ENCODE measurements at places on chromosomes 11 and 22.

GRCh38 chr22:37193629-37194191 lies 5.7 kb upstream of the C1QTNF6 start:
- DNase-seq = no peak

DNA sequence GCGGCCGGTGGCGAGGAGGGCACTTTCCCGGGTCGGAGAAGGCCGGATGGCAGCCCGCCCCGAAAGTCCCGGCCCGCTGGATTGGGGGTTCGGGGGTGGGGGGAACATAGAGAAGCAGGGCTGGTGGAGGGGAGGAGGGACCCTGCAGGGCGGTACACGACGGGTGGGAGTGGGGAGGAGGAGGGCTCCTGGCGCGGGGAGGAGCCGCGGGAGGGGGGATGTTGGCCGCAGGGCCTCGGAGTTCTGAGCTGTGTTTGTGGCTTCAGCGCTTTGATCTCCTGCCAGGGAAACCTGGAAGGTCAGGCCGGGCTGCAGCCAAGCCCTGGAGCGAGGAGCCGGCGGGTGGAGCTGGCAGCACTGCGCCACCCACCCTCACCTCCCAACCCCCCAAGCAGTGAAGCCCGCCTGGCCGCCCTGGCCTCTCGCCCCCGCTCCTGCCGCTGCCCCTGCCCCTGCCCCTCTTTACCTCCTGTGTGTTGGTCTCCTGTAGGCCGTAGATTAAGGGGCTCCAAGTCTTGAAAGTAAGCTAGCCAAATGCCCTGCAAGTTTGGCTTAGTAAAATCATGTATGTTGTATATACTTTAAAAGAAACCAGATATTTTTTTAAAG lies 30.9 kb downstream of the C22orf31 start:
- DNase-seq = no peak

- DNase-seq = no peak
Measured at GRCh38 chr11:8631395-8632118, 37.5 kb upstream of the STK33 start.

DNA sequence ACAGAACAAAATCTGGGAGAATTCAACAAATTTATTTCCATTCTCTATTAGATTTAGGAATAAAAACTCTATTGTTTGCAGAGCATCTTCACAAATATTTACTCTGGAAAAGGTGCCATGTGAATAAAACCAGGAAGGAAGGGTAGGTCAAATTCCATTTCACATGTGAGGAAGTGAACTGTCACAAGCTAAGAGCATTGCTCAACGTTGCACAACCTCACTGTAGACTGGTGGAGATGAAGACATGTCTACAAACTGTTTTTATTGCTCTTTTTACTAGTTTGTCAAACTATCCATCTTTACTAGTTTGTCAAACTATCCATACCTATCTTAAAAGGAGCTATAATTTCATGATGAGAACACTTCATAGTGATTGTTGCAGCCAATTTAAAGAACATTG lies 236.4 kb downstream of the CNTN5 start:
- no peak for DNase-seq

- DNase-seq = no peak
Measured at GRCh38 chr22:27318516-27318915, 483.0 kb downstream of the MN1 start.

- no peak for DNase-seq
Measured at GRCh38 chr11:31243706-31244105, 125.8 kb downstream of the DCDC1 start.

GRCh38 chr11:115874843-115875242 lies 370.6 kb upstream of the CADM1 start:
- DNase-seq = no peak

GRCh38 chr11:43736502-43737200 lies 56.1 kb downstream of the HSD17B12 start:
- DNase-seq = peak; percentile 11

GRCh38 chr11:77418155-77418970 lies 55.5 kb downstream of the PAK1 start:
- no peak for DNase-seq

- DNase-seq = no peak
Measured at GRCh38 chr11:60887556-60887955, 18.8 kb downstream of the PRPF19 start.

DNA sequence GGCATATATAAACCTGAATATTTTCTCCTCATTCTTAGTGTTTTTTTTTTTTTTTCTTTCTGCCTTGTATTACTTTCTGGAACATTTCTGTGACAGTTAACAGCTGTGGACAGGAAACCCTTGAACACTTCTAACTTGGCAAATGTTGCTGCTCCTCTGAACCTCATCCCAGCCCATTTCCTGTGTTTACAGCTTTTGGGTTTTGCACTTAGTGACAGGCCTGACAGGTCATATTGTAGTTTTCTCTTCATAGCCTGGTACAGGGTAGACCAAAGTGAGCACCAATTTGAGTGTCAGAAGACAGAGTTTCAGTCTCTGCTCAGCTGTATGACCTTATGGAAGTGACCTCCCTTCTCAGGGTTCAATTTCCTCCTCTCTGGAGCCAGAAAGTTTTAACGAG lies 91.6 kb downstream of the STIM1 start:
- peak; percentile 28 for DNase-seq

- no peak for DNase-seq
Measured at GRCh38 chr11:38300570-38300969, 1702.5 kb upstream of the RAG2 start.

GRCh38 chr11:64238999-64239398 lies 1.9 kb upstream of the FKBP2 start:
- no peak for DNase-seq

- no peak for DNase-seq
Measured at GRCh38 chr22:35894937-35895708, 133.5 kb downstream of the RBFOX2 start.

DNA sequence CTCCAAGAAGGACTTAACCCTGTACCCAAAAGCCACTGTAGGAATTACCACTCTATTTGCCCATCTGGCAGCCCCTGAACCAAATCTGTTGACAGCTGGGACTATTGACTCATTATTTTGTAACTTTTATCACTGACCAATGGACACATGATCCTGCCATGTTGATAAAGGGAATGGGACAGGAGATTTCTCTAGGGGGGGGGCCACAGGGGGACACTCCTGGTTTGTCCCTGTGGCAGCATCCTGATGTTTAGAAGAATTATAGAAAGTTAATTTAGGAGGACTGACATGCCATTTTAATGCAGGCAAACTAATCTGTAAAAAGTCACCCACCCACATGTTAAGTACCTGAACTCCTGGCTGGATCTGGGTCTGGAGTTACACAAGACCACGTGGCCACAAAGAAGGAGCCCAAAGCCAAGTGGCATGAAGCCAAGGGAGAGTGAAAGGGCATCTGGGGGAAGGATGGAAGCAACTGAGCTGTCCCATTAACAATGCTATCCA lies 558.1 kb downstream of the ETS1 start:
- DNase-seq = no peak

DNA sequence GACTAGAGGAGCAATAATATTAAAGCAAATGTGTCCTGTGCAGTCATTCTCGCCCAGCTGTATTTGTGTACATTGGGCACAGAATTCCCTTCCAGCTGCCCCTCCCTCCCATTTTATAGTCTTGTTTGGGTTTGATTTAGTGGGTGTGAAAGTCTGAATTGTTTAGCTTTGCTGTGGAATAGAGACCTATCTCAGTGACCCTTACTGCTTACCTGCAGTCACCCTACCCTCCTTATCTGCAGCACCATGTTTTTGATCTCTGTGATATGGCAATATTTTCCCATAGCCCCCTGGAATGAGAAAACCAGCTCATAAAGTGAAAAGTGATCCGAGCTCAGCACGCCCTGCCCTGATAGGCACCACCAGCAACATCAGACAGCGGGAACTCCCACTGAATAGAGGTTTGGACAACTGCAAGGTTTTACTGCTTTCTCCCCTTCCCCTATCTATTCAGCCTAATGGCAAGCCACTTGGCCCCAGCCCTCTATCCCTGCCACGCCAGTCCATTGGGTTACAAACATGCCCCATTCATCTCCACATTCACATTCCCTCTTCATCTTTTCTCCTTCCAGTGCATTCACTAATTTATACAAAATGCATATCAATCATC lies 199.0 kb downstream of the ETS1 start:
- DNase-seq = no peak

DNA sequence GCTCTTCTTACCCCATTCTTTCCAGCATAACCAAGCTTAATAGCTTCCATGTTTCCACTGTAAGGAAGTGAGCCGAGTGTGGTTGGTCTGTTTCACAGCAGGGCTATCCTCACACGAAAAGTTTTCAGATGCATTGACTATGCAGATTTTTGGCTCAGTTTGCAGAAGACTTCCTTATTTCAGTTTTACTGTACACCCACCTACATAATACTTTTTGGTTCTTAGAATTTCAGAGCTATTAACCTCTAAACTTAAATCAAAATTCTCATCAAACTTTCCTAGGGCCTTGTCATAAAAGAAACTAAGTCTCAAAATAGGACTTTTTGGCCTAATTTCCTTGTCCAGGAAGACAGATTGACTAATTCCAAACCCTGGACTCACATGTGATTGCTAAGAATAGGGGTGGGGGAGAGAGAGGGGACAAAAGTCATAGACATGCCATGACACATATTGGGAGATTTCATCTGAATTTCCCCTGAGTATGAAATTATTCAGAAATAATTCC lies 7.3 kb upstream of the EHF start:
- no peak for DNase-seq

- no peak for DNase-seq
Measured at GRCh38 chr11:130828741-130829140, 87.5 kb downstream of the SNX19 start.

- DNase-seq = no peak
Measured at GRCh38 chr11:64093233-64094039, 57.7 kb downstream of the FLRT1 start.

DNA sequence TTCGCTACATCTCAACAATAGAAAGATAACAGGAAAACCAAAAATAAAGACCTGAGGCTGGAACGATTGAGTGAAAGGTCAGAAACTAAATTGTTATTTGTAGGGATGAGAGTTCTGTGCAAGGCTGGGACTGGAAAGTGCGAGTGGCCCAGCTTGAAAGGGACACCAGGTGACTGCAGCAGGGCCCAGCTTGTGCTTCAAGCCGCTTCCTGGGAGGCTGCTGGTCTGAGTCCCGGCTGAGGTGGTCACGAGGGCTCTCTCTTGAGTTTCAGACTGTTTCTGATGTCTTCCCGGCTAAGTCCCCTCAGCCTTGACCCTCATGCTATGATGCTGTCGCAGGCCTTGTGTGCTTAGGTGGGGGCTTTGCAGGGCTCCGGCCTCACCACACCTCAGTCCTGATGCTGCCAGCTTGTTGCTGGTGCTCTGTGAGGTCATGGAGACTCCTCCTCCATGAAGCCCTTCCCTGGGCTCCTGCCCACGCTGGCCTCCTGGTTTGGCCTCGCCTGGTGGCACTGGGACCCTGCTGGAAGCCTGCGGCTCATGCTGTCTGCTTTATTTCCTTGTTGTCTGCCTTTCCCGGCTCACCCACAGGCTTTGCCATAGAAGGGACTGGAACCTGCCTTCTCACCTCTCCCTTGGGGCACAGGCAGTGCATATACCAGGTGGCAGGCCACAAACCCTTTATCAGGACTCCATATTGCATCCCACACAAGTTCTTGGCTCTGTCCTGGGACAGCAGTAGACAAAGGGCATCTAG lies 4.0 kb downstream of the BANF1 start:
- DNase-seq = no peak

DNA sequence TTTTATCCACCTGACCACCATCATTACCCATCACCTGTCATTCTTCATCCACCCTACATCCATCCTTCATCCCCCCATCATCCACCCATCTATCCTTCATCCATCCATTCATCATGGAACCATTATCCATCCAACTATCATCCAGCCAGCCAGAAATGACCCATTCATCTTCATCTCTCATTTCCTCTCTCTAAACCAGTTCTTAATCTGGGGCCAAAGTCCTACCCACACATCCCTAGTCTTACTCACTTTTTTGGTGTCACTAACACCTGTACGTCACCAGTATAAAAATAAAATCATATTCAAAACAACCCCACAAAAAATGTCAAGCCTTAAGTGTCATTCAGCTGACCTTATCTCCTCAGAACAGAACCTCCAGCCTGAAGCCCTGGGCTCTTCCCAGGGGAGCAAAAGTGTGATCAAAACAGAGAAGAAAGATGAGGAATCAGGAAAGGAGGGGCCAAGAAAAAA lies 12.3 kb downstream of the SPI1 start:
- DNase-seq = no peak

DNA sequence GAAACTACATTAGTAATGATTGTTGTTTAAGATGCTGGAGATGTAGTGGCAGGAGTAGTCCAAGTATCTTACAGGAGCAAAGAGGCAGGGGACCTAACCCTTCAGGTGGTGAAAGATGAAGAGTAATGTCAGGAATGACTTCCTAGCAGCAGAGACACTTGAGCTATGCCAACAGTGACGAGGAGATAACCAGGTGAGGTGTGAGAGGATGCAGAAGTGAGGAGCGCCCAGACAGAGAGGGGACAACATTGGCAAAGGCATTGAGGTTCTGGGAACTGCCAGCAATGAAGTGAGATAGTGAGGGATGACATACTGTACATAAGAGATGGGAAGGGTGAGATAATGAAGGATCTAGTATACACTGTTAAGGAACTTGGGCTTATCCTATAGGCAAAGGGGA lies 95.8 kb downstream of the NCAM1 start:
- no peak for DNase-seq

DNA sequence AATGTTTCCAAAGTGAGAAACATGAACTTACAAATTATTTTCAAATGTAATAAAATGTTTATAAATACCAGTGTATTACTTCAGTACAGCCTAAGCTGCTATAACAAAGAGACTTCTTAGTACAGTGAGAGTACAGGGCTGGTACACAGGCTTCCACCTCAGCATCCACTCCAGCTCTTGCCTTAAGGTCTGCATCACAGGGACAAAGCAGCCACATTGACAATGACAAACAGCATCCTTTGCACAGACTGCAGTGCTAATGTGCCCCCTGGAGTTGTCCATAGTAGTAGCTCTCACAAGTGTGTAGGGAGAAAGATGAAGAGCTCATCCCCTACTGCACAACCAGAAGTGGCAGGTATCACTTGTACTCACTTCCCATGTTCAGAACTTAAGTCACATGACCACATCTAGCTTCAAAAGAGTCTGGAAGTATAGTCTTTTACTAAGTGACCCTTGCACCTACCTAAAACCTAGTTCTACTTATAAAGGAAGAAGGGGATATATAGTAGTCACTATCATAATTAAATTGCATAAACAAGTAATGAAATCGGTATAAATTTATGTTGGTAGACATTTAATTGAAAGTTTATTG lies 10.7 kb upstream of the LIPT2 start:
- no peak for DNase-seq

- peak; percentile 86 for DNase-seq
Measured at GRCh38 chr22:23857606-23858483, at the start of gene SLC2A11. Gene SLC2A11, plus strand, starts transcription at chr22:23857875. Its CDS starts 125 bp downstream, at chr22:23858000.
